ENCODE measurements at places on chromosomes 6 and 20.

- DNase-seq, result no peak
Measured at GRCh38 chr6:52243282-52243893, 912 bp downstream of the IL17F start.

DNA sequence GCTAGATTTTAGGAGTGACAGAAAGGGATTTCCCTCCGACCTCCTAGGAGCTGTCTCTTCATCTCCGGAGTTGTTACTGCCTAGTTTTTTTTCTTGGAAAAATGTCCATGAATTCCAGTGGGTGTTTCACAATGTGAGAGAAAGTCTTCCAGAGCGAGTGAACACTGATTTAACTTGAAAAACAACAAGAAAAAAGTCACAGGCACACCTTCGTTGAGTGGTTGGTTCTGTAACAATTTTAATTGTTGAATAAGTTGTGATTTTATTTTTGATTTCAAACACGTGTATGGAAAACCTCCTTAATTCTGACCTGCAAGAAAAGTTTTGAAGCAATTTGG lies 2.9 kb downstream of the TFAP2C start:
- DNase-seq, result no peak

DNA sequence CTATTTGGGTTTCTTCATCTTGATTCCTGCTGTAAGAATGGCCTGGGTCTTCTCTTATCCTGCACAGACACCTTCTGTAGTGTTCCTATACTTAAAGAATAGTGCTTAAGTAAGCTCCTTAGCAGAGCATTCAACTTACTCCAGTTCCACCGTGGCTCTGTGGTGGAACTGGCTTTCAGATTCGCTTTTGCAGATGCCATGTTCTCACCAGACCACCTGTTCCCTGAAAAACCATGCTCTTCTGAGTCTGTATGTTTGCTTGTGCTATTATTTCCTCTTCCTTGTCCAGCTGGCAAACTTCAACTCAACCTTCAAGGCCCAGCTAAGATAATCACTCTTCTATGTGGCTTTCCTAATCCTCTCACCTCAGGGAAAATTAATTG lies 4.9 kb downstream of the ELMO2 start:
- no peak for DNase-seq

DNA sequence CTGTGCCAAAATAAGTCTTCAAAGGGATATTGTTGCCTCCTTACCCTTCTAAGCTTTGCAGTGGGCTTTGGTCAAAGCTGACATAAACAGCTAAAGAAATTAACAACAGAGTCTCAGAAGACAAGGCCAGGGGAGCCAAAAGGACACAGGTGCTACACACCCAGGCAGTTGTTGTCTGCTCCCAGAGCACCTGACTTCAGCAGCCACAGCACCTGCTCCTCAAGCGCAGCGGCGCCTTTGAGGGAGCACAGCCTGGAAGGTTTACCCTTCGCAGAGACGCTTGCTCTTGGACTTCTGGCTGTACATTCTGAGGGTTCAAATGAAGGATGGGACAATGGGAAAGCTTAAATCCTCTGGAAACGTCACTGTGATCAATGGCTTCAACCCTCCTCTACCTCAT lies 16.6 kb downstream of the B4GALT5 start:
- DNase-seq, result no peak

GRCh38 chr6:140744659-140745320 lies 1370.3 kb upstream of the CITED2 start:
- DNase-seq, result no peak

DNA sequence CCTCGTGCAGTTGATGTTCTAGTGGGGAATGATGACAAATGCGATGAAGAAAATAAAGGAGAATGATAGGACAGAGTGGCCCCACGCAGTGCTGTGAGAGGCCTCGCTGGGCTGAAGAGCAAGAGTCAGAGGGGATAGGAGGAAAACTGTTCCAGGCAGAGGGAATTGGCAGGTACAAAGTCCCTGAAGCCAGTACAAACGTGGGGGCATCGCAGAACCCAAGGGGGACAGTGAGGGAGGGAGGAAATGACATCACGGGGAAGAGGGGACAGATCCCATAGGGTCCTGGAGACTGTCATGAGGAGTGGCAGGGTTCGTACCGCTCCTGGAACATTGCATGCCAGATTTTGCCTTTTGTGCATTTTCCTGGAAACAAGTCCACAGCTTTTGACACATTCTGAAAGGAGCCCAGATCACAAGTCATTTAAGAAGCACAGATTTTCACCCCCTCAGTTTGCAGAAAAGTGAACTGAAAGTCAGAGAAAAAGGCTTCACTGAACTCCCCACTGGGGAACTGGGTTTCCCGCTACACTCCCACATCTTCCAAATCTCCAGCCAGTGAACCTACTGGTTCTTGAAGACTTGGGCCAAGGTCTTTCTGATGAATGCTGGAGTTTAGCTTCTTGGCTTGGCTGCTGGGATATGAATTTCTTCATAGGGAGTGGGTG lies 77.0 kb downstream of the SULF2 start:
- no peak for DNase-seq

DNA sequence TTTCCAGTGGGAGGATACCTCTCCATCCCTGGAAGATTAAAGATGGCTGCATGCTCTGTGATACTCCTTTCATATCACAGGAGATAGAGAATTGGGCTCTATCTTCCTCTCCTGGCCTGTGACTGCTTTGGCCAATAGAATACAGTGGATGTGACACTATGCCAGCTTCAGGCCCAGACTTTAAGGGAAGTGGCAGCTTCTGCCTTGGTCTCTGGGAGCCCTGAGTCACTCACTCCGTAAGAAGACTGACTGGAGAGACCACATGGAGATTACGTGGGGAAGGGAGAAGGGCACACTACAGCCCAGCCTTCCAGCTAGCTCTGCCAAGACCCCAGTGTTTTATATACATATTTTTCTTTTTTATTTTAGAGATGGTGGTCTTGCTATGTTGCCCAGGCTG lies 10.4 kb upstream of the MMP9 start:
- no peak for DNase-seq

- DNase-seq, result no peak
Measured at GRCh38 chr20:46347841-46348803, 39.8 kb upstream of the CDH22 start.

- no peak for DNase-seq
Measured at GRCh38 chr6:37368961-37369320, 15.2 kb downstream of the RNF8 start.

GRCh38 chr20:35039146-35039545 lies 53.5 kb downstream of the TRPC4AP start:
- no peak for DNase-seq

DNA sequence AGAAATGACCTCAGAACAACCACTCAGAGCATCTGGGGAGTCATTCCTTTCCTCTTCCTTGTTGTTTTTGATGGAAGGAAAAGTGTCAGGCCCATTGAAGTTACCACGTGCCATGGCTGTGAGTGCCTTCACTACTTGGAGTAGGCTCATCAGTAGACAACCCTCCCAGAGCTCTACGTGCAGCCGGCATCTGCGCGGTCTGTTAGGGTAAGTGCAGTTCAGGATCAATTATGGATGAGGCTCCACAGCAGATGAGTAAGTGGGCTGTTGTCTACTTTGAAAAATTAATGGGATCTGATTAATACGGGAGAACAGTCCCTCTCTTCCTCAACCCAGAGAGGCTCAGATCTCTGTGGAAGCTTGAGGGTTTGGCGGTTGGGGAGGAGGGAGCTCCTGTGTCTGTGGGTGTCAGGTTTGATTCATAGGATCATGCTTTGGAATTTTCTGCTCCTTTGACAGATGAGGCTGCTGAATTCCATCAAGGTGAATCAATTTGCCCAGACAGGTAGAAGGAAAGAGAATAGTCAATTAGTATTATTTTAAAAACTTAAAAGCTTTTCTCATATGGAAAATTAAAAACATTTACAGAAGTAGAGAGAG lies 93.8 kb upstream of the TOX2 start:
- no peak for DNase-seq

DNA sequence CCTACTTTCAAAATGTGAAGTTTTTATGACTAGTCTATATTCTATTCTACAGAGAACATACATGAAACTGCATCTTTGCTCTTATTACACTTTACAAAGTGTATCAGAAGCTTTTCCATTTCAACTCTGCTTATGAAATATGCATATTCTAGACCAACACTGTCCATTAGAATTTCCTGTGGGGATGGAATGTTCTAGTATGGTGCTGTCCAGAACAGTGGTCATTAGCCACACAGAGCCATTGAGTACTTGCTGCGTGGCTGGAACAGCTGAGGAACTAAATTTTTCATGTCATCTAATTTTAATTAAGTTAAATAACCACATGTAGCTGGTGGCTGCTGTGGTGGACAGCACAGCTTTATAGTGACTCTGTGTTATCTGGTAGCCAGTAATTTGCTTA lies 105.9 kb upstream of the PDE10A start:
- no peak for DNase-seq

GRCh38 chr6:54737247-54737646 lies 109.3 kb upstream of the FAM83B start:
- DNase-seq, result no peak

DNA sequence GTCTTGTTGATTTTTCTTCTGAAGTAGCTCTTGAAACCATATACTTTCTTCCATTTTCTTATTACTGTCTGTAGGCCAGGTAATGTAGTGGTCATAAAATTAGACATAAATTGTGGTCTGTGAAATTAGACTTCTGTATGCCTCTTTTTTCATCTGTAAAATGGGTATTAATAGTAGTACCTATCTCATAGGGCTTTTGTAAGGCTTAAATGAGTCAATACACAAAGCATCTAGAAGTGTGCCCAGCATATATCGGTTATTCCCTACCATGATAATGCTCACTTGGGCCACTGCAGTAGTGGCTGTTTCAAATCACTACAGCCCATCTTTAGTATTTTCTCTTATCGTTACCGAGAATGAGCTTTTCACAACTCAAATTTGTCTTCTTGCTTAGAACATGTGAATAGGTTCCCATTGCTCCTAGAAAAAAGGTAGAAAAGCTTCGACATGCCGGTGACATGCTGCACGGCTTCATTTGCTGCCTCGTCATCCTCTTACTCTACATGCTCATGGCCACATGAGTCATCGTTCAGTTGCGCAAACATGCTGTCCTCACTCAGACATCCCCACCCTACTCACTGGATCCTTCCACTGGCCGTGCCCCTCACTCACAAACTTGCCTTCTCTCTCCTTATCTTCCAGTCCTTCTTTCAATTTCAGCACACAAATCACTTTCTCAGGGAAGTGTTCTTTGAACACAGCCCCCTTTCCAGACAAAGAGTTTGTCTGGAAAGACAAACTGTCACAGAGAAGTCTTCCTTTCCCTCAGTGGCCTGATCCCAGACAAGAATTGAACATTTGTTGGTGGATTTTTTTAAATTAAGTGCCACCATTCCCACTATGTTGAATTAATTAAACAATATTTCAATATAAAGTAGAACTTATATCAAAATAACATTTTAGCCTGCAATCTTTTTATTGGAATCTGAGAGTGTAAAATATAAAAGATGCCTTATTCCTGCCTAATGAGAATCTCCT lies 32.2 kb upstream of the ERVFRD-1 start:
- DNase-seq, result no peak

DNA sequence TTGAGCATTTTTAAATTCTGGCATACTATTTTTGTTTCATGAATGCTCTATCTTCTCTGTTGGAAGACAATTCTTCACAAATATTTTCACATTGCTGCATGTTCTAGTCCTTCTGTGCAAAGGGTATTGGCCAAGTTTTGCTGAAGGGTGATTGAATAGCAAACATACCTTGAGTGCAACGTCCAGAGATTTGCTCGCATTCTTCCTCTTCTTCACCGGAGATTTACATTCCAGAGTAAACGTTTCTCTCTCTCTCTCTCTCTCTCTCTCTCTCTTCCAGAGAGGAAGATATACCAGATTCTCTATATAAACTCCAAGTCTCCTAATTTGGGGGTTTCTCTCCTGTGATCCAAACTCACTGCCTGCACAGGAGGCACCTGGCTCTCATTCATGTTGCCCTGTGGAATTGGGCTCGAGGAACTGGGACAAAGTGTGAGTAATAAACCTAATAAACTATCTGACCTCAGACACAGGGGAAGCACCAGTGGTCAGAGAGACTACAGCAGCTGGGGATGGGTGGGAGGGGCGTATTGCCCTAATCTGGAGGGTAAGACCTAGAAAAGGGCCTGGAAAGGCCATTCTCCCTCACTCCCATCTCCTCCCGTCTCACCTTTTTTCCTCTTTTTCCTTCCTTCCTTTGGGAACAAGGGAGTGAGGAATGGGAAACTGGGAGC lies 1.1 kb upstream of the TREML1 start:
- DNase-seq, result no peak

DNA sequence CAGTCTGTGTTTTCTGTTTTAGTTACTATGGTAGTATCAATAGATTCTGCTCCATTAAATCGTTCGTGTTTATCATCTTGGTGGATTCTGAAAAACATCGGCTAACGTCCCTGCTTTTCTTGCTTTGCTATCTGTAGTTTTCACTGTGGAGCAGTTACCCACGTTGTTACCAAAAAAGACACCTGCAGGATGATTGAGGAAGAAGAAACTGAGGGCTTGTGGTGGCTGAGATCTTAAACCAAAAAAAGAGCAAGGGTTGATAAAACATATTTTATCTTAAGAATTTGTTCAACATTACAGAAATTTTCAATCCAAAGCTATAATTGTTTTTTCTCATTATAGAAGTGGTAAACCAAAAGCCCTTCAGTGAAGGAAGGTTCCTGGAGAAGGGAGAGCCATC lies 166.3 kb downstream of the FARS2 start:
- DNase-seq, result no peak

- no peak for DNase-seq
Measured at GRCh38 chr6:146767632-146768031, 168.9 kb downstream of the ADGB start.

DNA sequence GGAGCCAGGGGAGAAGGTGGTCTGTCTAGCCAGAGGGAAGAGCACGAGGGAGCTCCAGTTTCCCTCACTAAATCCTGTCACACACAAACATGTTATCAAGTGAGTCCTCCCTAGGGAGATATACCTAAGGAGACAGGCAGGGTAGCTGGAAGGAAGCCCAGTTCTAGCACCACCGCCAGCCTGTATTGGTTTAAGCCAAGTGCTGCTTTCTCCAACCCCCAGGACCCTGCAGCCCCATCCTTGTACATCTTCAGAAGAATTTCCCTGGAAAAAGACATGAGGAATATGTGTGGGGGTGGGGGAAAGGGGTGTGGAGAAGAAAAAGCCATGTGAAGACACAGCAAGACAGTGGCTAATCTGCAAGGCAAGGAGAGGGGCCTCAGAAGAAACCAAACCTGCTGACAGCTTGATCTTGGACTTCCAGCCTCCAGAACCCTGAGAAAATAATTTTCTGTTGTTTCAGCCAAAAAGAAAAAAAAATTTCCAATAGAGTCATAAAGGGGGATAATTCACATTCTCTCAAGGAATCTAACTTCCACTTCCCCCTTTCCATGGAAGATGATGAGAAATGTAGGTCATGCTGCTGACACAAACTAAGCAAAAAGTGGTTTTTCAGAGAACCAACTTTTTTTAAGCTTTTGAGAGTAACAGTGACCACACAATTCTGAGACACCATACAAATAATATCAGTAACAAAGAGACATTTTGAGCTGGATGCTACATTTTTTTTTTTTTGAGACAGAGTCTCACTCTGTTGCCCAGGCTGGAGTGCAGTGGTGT lies 103.2 kb upstream of the PRDM1 start:
- no peak for DNase-seq

DNA sequence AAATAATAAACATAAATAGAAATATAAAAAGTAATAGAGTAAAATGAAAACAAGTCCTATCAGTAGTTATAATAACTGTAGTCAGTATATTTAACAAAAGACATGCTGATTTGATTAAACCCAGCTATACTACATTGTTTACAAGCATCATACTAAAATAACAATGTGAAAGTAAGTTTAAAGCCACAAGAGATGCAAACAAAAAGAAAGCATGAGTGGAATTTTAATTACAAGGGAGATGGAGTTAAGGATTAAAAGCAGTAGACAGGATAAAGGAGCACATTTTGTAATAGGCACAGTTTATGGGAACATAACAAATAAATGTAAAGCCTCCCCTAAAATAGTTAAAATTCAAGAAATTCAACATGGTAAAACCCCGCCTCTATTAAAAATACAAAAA lies 41.5 kb downstream of the SENP6 start:
- no peak for DNase-seq
